ENCODE measurements at places on chromosomes 3 and 15. TPM values are rescaled to one million over a fixed set of nuclear protein-coding genes. Genes with fewer than 3 reads are reported as not detected.

DGKG gene
- polyA plus RNA-seq, result 0.47 TPM

GXYLT2 gene
- polyA plus RNA-seq, result 11.3 TPM

MB21D2 gene
- 14.0 TPM for polyA plus RNA-seq

TERC gene
- 0.61 TPM for polyA plus RNA-seq

GCNT3 gene
- polyA plus RNA-seq, result 0.40 TPM

ACAA1 gene
- 138 TPM for polyA plus RNA-seq

AADAC gene
- polyA plus RNA-seq, result 0.32 TPM

SLC25A20 gene
- 20.8 TPM for polyA plus RNA-seq

- DNase-seq, result peak; percentile 20
Measured at GRCh38 chr15:50909010-50909317, 481 bp downstream of the AP4E1 start.

DNA sequence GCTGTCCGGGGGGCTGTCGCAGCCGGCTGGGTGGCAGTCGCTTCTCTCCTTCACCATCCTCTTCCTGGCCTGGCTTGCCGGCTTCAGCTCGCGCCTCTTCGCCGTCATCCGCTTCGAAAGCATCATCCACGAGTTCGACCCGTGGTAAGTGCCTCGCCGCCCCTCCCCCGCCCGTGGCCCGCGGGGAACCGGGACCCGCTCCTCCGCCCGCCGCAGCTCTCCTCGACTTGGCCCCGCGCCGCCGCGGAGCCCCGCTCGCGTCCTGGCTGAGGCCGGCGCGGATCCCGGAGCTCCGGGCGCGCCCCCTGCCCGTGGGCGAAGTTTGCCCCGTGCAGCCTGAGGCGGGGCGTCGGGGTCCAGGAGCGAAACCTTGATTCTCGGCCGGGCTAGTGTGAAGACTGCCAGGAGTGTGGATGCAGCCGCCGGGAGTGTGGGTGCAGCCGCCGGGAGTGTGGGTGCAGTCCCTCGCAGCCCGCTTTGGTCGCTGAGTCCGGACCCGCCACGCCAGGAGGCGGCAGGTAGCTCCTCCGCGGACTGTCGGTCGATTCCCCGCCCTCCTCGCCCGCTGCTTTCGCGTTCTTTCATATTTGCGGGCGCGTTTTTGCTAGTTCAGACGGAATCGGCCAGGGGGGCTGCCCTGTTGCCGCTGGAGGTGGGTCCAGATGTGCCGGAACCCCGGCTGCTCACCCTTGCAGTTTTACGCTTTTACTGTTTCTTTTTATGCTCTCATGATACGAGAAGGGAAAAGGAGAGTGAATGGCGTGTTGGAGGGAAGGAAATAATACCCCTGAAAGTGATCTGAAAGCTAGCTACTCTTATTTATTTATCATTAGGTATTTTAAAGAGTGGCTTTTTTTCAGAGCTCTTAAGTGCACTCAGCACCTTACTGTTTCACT is 692 bp downstream of the STT3B start:
- peak; percentile 42 for DNase-seq

GRCh38 chr15:33963831-33964664 is 4.2 kb upstream of the CHRM5 start:
- DNase-seq, result no peak

DNA sequence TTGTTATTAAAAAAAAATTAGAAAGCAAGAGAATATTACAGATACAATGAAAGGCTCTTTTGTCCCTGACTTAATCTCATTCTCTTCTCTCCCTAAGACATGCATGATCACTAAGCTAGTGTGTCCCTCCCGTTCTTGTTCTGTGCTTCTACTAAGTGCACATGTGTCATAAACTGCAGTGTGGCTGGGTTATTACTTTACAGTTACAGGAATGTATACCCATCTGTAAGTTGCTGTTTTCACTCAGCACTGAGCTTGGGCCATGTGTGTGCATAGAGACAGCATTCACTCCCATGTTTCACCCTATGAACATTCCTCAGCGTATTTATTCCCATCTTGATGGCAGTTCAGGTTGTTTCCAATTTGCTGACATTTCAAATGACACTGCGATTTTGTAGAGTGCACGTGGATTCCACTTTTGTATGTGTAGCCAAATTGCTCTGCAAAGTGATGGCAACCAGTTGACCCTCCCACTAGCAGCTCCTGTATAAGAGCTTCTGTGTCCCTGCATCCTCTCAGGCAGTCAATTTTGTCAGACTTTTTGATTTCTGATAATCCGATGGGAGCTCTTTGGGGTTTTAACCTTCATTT is 145.8 kb upstream of the UBE2E1 start:
- DNase-seq, result no peak

- no peak for DNase-seq
Measured at GRCh38 chr15:64017591-64018163, 28.6 kb downstream of the DAPK2 start.

DNA sequence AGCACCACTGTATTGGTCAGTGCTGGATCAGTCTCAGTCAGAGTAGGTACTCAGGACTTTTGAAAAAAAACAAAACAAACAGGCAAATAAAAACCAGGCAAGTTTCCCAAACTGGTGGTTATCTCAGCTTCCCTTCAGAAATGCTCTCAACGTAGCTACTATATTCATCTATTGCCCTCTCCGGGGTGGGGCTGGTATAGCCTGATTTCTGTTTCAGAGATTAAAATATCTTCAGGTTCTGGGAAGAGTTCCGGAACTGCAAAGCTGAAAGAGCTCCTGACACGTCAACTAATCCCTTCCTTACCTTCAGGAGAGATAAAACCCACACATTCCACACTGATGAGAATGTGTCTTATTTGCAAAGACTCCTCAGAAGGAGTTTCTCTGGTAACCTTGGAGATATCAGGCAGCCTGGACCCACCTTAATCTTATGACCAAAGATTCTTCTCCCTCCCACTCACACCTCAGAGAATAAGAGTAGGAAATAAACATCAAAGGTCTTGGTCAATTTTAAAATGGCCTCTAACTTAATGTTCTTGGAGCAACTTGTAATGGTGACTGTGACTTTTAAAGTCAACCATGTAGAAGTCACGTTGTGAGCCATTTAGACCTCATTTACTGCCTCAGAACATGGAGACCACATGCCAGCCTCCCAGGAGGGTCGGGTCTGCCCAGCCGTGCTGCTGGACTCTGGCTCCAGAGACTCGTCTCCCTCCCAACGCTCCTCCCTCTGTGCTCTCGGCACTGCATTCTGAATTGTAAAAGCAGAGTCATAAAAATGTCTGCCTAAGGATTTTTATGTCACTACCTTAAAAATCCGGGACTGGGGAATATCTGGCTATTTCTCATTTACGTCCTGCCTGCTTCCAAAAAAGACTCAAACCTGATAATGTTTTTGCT is 53.8 kb downstream of the CDCP1 start:
- peak; percentile 14 for DNase-seq

DNA sequence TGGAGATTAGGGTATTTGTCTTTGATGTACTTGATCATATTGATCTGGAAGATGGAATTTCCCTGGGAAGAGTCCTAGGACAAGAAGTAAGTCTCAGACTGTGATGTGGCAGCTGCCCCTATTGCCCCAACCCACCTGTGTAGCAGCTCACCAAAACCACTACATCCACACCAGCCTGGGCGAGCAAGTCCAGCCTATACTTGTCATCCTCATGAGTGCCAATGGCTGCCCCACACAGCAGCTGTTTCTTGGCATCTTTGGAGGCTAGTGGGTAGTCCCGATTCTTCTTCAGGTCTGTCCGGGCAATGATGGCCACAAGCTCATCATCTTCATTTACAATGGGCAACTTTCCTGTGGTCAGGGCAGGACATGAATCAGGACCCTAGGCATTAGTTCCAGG is 2.7 kb downstream of the IMPDH2 start:
- DNase-seq, result no peak

DNA sequence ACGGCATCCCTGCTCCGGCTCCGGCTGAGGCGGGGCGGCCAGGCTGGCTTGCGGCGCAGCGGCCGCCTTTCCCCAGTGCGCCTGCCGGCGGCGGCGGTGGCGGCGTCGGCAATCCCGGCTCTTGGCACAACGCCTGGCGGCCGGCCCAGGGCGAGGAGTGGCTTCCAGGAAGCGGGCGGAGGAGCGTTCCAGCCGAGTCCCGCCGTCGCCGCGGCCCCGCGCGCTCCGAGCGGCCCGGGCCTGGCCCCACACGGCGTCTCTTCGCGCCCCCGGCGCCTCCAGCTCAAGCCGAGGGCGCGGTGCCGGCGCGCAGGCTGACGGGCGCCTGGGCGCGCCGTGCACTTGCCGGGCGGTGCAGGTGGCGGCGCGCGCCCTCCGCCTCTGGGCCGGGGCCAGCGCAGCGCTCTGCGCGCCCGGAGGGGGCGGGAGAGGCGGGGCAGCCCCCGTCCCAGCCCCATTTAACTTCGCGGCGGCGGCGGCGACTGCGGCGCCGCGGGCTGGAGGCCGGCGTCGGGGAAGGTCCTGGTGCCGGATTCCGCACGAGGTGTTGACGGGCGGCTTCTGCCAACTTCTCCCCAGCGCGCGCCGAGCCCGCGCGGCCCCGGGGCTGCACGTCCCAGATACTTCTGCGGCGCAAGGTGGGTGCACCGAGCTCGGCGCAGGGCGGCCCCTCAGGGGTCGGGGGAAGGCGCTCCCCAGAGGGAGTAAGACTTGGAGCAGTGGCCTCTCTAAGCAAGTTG is at the start of gene ADAMTSL3:
Gene ADAMTSL3, plus strand, starts transcription at position 485 of the 740 bp plus-strand sequence. CDS start 1,639 bp downstream, outside the sequence.
- peak; percentile 50 for DNase-seq

- DNase-seq, result peak; percentile 24
Measured at GRCh38 chr15:45873781-45874180, 239.0 kb downstream of the SQOR start.

DNA sequence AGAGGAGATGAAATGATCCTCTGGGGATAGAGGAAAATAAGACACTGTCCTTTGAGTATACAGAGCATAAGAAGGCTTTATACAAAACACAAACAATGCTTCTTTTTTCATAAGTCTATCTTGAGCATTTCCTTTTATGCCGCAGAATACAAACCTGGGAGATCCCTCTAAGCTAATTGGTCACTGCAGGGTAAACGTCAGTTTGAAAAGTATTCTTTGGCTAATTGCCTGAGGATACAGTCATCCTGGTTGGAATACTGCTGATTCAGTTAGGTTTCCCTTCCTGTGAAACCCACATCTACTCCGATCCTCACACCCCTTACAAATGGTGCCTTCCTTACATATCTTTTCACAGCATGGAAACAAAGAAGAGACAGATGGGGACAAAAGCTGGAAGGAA is 10.6 kb downstream of the WNT5A start:
- no peak for DNase-seq

DNA sequence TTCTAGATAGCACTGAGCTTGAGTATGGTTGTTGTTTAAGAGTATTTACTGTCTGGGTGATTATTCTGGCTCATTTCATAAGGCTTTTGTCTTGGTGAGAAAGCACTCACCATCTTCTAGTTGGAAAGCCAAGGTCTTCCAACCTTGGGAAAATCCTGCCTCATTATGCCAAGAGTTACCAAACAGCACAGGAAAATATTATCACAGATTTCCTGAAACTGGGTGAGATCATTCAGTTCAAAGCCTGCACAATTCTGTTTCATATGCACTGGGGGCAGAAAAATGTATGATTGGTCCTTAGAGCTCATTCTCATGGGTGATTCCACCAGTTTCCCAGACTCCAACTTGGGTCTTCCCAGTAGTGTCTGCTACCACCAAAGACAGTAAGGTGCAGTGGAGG is 291.8 kb downstream of the RORA start:
- DNase-seq, result no peak

GRCh38 chr3:51715977-51716294 is 9.1 kb downstream of the GRM2 start:
- no peak for DNase-seq

DNA sequence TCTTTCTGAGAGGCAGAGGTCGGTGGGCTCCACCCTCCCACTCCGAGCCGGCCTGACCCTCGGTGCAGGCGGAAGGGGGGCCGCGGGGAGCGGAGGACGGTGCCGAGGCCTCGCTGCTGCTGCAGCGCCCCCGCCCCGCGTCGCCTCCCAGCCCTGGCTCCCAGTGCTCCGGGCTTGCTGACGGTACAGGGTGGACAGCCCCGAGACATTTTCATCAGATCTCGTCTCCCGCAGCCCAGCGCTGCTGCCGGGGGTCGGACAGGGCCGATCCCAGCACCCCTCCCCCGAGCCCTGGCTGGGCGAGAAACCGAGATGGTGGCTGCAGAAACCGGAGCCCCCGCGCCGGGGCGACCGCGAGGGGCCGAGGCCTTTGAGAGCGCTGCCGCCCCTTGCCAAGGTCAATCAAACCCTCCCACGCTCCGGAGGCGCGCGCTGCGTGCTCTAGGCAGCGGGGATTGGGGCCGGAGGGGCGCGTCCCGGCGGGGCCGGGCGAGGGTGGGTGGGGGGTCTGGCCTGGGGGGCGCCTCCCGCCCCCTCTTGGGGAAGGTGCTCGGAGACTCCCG is 42.5 kb downstream of the EPHB3 start:
- no peak for DNase-seq

GRCh38 chr3:68004091-68004490 is 349.7 kb upstream of the SUCLG2 start:
- no peak for DNase-seq

DNA sequence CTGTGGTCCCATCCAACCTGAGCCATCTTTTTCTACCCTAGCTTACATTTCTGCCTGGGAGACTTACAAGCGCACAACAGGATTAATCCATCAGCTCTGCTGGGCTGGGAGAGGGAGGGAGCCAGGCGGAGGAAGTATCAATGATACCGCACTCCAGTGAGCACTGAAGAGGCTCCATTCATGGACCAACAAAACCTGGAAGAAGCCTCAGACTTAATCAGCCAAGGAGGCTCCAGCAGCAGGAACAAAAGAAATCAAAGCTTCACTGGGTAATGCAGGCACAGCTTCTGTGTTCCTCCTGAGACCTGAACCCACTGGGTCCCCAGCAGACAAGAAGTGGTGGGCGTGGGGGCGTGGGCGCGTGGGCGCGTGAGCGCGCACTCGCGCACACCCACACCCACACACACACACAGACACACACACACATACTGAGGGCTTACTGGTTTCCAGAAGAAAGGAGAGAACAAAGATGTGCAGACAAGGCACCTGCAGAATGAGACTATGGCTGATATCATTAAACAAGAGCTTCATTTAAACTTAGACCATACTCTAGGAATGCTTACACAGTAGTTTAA is 87.0 kb upstream of the BOC start:
- no peak for DNase-seq

GRCh38 chr15:31489801-31490646 is 163.4 kb downstream of the KLF13 start:
- no peak for DNase-seq

GRCh38 chr3:124504332-124505059 is 225.8 kb upstream of the UMPS start:
- DNase-seq, result no peak

DNA sequence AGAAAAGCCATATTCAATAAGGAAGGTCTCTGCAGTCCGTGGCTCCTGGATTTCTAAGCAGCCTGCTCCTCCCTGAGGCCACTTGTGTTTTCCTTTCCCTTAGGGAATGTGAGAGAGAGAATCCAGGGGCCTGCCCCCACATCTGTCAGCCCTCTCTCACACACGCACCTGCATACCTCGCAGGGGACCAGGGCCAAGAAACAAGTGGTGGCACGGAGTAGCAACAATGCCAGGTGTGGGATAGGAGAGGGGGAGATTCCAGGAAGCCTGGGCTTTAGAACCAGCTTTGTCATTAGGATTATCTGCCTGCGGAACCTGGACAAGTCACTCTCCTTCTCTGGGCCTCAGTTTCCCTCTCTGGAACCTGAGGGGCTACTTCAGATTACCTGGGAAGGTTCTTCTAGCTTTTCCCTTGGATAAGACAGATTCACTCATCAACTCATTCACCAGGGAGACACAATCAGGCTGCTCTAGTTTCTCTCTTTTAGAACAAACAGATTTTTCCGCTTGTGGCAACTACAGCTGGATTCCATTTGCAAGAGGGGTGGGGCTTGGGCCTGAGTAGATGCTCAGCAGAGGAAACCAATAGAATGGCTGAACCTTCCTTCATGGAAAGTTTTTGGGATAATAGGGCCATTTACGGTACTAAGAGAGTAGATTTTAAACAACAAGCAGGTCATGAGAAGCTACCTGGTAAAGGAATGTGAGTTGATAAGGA is 19.5 kb downstream of the BCL6 start:
- no peak for DNase-seq

- DNase-seq, result no peak
Measured at GRCh38 chr3:36833160-36833814, 68.9 kb upstream of the DCLK3 start.
